Esophagus squamous epithelium (tissue), 5 donors: ENCODE measurements at places on chromosomes 16 and 17.

- no peak for DNase-seq
Observed at GRCh38 chr16:82990155-82990554, 363.4 kb downstream of the CDH13 start.

GRCh38 chr17:62782730-62783270, 25.3 kb downstream of the MARCHF10 start:
- DNase-seq, result no peak

DNA sequence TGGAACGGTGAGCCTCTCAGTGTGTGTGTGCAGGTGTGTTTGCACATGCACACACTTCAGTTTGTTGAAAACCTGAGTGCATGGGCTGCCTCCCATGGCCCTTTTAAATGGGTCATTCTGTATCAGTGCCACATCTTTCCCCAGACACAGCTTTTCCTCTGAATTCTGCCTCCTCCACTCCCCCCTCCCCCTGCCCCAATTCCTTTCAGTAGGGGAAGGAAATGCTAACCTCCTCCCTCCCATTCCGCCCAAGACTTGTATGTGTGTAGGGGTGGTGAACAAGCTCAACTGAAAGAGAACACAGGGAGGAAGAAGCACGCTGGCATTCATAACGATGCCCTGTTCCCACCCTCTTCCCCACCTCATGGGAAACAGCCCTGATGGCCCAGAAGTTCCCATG, 34.3 kb downstream of the C17orf75 start:
- no peak for DNase-seq

DNA sequence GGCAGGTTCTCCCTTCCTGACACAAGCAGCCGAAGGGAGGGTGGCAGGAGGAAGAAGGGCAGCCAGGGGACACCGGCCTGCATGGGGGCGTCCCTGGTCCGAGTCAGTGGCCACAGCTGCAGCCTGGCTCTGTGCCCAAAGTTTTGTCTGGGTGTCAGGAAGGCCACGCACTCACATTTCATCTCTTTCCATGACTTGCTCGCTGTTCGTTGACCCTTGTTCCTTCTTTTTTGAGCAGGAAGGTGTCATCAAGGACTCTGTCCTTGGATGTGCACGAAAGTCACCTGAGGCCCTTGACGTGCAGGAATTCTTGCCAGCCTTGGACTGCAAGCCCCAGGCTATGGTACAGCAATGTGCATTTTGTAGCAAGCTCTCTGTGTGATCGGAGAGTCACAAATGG, 93.3 kb downstream of the TNFRSF13B start:
- DNase-seq, result no peak

GRCh38 chr16:59126486-59126885, 392.4 kb upstream of the GOT2 start:
- DNase-seq, result no peak
